ENCODE measurements at places on chromosomes 1 and 21. TPM values are rescaled to one million over a fixed set of nuclear protein-coding genes. Genes with fewer than 3 reads are reported as not detected.

The MATN1 gene
- not detected for total RNA-seq

The LAD1 gene
- 328 TPM for total RNA-seq

The TNFSF4 gene
- total RNA-seq = 0.12 TPM

The KLF17 gene
- total RNA-seq = not detected

The HTR1D gene
- not detected for total RNA-seq

Measured in esophagus mucosa (tissue), 1 donor.